ENCODE measurements at places on chromosomes 16 and 17. TPM values are rescaled to one million over a fixed set of nuclear protein-coding genes. Genes with fewer than 3 reads are reported as not detected.

GRCh38 chr17:3887804-3888203, 5.0 kb downstream of the CAMKK1 start:
- H3K27ac ChIP-seq: no peak overlapping the region
- no peak overlapping the region for H3K4me3 ChIP-seq
- H3K36me3 ChIP-seq: no peaks in the 10 kb centered on the region
- DNase-seq: no peak
- peaks cover 15% of the 10 kb centered on the region for H3K4me1 ChIP-seq

- no peak overlapping the region for H3K4me3 ChIP-seq
- no peak overlapping the region for H3K27ac ChIP-seq
- peaks cover 3% of the 10 kb centered on the region for H3K36me3 ChIP-seq
- H3K4me1 ChIP-seq: peaks cover 10% of the 10 kb centered on the region
- peaks cover 51% of the 10 kb centered on the region for H3K27me3 ChIP-seq
These were observed 70.6 kb downstream of the IRF8 start for GRCh38 chr16:85969591-85969990.

- no peak overlapping the region for H3K4me3 ChIP-seq
- H3K4me1 ChIP-seq: peaks cover 32% of the 10 kb centered on the region
- peaks cover 21% of the 10 kb centered on the region for H3K36me3 ChIP-seq
- no peak for DNase-seq
- H3K27ac ChIP-seq: peak overlapping the region; percentile 39
These were observed 179.8 kb downstream of the KATNIP start for GRCh38 chr16:27729516-27730304.

USP36 gene
- 59.0 TPM for total RNA-seq

MGAT5B gene
- total RNA-seq: 14.3 TPM

- no peak for DNase-seq
- peaks cover 8% of the 10 kb centered on the region for H3K36me3 ChIP-seq
- H3K4me3 ChIP-seq: peak overlapping the region; percentile 3
- H3K27ac ChIP-seq: no peak overlapping the region
- no peaks in the 10 kb centered on the region for H3K27me3 ChIP-seq
These were observed 6.5 kb upstream of the ATXN7L3 start for GRCh38 chr17:44205962-44206824.

TPPP3 gene
- 4.7 TPM for total RNA-seq

TEKT3 gene
- 0.55 TPM for total RNA-seq

CLDN9 gene
- not detected for total RNA-seq

- H3K4me3 ChIP-seq: no peak overlapping the region
- H3K27me3 ChIP-seq: peaks cover 9% of the 10 kb centered on the region
- H3K4me1 ChIP-seq: no peaks in the 10 kb centered on the region
- no peaks in the 10 kb centered on the region for H3K36me3 ChIP-seq
- DNase-seq: no peak
- H3K27ac ChIP-seq: no peak overlapping the region
These were observed 73.4 kb upstream of the CREBBP start for GRCh38 chr16:3953728-3954410.
